ENCODE measurements at places on chromosomes 12 and 14.

GRCh38 chr12:15858353-15858752, 23.8 kb upstream of the STRAP start:
- DNase-seq: no peak

GRCh38 chr14:71206766-71207371, 299.6 kb downstream of the PCNX1 start:
- DNase-seq: no peak

DNA sequence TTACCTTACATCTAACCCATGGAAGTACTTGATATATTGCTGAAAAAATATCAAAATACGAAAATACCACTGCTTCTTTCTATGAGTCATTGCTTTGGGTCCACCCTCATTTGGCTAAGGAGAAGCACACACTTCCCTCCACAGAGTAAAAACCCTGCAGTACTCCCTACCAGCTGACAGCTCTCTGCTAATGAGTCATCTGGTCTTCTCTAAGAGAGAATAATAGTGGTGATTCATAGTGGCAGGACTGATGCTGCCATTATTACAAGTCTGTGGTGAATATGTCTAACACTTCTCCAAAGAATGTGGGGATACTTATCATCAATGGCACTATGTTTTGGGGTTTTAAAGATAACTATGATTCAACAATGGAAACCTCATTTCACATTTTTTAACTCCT, 90.7 kb downstream of the PPFIA2 start:
- peak; percentile 21 for DNase-seq

DNA sequence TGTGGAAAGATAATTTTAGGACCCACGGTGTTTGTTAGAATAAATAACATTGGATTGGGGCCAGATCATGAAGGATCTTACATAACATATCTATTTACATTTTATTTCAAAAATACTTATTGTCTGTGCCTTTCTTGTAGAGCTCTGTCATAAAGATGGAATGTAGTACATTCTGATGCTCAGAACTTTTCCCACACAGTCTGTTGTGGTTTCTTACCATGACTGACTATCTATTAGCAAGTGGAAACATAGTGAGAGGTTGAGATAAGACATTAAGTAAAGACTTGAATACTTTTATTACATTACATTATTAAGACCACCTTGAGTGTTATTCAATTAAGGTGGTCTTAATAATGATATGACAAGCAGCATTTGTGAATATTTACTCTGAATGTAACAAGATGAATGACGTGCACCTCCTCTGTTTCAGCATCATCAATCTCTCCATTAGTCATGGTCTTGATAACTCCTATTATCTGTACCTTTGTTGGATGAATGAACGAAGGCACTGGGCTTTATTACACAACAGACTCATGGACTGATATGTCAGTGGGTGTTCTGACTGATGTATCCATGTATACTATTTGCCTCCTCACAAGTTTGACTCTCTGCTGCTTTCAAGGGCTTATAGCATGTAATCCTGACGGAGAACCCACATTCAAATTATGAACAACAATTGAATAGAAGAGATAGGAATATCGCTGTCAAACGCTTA, 883.0 kb upstream of the FLRT2 start:
- no peak for DNase-seq
